ENCODE measurements at places on chromosomes 1 and 21.

DNA sequence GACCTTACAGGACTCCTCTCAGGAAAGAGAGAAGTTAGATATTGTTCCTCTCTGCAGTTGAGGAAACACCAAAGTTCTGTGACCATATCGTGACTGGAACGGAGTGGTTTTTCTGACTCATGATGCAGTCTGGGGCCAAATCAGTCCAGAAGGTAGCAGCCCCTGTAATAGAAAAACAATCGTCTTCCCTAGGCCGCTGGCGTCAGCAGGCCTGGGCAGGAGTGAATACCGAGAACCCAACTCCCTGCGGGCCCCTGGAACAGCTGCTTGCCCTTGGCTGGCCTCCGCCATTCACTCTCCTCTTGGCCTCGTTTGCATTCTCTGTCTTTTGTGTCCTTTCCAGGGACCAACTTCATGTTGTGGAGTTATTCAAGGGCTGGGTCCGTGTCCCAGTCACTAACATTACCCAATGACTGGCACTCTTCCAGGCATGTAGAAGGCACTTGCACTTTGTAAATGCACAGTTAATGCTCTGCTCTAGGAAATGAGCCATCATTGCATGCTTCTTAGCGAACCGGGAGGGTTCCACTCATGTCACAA is 10.9 kb upstream of the CD101 start:
- DNase-seq = no peak

- DNase-seq = no peak
These were observed 1.5 kb downstream of the S100PBP start for GRCh38 chr1:32818804-32819541.

DNA sequence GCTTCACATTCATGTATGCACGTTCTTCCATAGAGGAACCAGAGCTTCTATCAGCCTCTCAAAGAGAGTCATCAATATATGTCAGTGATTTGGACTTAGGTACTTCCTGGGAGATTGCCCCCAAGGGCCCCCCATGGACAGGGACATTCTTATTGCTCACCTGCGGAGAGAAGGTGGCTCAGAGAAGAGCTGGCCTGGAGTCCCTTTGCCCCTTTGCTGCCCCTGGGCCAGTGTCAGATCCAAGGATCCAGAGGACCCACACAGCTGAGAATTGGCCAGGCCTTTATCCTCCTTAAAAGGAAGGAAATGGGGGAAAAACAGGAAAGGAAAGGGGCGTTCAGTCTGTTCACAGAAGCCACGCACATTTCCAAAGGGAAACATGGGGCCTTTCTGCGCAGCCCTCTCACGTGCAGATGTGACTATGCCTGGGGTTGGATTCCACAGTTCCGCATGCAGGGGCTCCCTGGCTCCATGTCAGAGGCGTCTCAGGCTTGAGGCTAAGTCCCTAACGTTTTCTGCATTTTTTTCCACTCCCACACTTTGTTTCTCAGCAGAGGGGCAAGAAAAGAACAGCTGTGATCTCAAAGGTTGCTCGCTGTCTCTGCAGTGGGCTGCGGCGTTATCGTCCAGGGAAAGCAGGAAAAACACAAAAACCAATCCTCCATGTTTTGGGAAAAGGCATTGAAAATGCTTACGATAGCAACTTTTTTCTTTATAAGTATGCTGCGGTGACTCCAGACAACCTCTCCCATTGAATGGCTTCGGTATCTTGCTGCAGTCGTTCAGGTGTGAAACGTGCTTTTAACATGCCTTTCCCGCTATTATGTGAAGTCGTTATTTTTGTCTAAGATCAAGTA is 5.9 kb downstream of the C1orf226 start:
- no peak for DNase-seq

- DNase-seq = no peak
These were observed 158.2 kb downstream of the TRIM33 start for GRCh38 chr1:114352797-114353196.

Data from NCI-H748 treated with DMSO at 0.1 percent for 48 hours (cell line).